ENCODE measurements at places on chromosomes 2 and 18.
A peak's percentile ranks its signal among the peaks of the same experiment; 100 is the strongest.

GRCh38 chr2:239476757-239477585 is 76.2 kb upstream of the HDAC4 start:
- DNase-seq, result no peak

DNA sequence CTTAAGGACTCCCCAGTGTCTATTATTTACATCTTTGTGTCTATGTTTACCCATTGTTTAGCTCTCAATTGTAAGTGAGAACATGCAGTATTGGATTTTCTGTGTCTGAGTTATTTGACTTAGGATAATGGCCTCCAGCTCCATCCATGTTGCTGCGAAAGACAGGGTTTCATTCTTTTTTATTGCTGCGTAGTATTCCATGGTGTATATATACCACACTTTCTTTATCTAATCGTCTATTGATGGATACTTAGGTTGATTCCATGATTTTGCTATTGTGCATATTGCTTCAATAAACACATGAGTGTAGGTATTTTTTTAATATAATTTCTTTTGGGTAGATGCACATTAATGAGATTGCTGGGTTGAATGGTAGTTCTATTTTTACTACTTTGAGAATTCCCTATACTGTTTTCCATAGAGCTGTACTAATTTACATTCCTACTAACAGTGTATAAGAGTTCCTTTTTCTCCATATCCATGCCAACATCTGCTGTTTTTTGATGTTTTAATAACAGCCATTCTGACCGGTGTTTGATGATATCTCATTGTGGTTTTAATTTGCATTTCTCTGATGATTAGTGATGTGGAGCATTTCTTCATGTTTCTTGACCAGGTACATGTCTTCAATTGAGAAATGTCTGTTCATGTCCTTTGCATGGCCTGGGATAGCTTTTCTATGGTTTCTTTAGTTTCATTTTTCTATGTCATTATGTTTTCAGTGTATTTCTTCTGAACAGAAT is 21.8 kb downstream of the MTCL1 start:
- no peak for DNase-seq

DNA sequence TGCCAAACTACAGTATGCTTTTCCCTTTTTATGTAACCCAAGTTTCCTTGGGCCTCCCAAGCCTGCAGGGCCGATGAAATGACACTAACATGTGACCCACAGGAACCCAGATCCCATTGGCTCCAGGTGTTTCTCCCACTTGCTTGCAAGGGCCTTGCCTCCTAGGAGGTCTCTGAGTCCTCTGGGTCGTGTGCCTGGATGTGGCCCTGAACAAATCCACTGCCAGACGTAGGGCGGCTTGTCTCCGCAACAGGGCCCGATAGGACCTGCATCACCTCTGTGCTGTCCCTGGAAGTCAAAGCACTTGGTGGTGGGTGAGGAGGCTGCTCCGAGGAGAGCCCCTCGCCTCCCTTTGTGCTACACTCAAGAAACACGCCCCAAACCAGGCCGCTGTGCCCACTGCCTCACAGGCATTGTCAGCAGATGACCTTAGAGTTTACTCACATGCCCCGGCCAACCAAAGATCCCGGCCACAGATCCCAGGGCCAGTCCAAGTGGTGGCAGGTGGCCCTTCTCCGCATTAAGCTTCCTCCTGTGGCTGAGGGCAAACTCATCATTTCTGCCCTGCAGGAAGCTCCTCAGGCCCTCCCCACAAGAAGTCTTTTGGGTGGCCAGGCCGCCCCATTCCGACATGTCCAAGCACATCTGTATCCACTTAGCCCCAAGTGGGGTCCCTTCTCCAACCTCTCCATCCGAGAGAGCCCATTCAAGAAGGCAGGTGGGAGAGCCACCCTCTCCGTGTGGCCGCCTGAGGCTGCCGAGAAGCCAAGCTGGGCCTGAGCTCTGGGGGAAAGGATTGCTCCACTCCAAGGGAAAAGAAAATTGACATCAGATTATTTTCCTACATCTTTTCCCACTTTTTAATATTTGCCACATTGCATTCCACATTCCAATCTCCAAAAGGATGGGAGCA is 76.7 kb downstream of the GFPT1 start:
- DNase-seq, result no peak

GRCh38 chr2:101111917-101112771 is 39.0 kb downstream of the TBC1D8 start:
- no peak for DNase-seq

DNA sequence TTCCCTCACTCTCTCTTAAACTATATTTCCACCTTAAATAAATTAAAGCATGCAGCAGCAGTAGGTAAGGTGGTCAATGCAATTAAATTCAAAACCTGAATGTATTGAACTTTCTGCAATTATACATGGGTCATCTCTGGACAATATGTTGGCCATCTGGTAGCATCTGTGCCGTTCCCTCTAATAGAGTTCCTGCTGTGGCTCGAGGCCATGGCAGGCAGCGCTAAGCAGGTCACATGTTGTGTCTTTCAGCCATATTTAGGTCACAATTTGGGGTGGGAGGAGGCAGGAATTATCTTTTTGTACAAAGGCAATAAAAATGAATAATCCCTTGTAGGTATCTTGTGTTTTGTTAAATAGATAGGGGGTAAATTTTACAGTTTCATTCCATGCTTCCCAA is 676.2 kb downstream of the ZEB2 start:
- no peak for DNase-seq

DNA sequence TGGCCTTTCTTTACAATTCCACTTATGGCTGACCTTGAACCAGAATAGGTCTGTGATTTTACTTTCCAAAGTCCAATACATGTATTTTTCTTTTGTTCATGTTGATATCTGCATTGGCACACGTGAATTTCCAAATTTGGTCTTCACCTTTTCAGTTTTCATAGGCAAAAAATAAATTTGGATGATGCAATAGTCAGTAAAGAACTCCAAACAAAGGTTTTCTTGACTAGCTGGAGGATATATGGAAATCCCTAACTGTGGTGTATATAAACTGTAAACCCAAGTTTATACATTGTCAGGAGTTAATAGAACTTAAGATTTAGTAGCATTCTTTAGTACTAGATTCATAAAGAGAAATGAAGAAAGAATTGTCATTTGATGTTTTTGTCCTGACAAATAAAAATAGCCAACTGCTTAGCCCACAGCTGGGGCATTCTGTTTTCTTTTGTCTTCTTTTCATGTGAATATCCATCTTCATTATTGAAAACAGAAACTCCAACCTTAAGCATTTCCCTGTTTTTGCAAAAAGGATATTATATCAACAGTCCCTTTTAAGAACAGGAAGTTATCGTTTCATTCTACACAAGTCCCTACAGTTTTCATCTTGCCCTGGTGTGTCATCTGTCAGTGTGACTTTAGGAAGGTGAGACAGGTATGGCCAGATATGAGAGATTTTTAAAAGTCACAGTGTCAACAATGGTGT is 132.9 kb downstream of the BCL2 start:
- DNase-seq, result no peak

DNA sequence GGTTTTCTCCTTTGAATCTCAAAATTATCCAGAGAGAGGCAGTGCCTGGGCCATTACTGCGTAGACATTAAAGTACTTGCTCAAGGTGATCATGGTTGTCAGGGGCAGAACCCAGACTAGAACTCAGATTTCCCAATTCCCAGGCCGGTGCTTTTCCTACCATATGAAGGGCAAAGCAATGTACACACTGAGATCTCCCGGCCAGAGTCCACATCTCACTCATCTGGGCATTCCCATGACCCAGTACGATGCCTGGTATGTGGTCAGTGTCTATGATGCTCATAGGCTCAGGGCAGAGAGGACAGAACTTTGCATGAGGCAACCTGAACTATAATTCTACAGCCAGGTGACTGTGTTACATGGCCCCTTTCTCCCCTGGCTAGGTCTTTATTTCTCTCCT is 531.4 kb downstream of the TDRD15 start:
- DNase-seq, result no peak

GRCh38 chr2:10303694-10304378 is 1.1 kb downstream of the HPCAL1 start:
- no peak for DNase-seq

- no peak for DNase-seq
These were observed 585.7 kb upstream of the GCFC2 start for GRCh38 chr2:76296438-76296837.

DNA sequence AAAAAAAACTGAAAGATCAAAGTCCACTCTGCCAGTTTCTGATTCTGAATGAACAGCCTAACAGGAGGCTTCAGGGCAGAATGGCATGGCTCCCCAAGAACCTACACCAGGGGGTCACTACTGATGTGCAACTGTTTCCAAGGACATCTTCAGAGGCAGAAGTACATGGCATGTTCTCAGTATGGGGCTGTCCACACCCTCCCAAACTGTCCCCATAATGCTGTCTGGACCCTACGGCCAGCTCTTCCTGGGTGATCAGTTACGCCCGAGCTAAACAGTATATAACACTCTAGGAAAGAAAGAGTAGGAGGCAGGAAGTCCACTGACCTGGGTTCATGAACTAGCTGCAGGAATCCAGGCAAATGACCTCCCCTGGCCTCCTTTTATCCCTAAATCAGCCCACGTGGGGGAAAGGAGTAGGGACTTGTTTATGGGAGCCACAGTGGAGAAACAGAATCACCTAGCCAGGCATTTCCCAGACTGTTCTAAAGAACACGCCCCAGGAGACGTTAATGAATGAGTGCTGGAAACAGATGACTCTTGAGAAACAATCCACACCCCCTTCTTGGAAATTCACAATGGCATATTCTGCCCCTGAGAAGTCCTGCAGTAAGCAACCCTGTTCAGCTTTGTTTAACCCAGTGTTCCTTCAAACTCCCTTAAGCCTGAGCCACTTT is 2.5 kb downstream of the TMBIM1 start:
- DNase-seq, result no peak

DNA sequence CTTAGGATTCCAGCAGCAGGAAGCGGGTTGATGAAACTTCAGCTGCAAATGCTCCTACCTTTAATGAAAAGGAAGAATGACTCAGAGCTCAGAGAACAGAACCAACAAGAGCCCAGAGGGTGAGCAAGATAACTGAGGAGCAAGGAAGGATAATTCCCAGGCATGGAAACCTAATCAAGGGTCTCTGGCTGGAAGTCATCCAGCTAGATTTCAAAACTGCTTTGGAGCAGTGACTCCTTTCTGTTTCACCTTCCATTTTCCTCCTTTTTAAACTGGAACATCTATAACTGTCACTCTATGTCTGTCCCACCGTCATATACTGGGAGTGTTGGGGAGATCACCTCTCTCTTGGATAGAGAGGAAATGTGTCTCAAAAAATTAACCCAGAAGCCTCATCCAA is 148.4 kb upstream of the RAB6C start:
- no peak for DNase-seq

- DNase-seq, result no peak
These were observed 16.3 kb upstream of the CDH2 start for GRCh38 chr18:28193177-28193778.

- peak; percentile 41 for DNase-seq
These were observed 24.7 kb upstream of the AGAP1 start for GRCh38 chr2:235468978-235469655.

GRCh38 chr2:67399144-67399543 is 2.0 kb downstream of the ETAA1 start:
- no peak for DNase-seq

DNA sequence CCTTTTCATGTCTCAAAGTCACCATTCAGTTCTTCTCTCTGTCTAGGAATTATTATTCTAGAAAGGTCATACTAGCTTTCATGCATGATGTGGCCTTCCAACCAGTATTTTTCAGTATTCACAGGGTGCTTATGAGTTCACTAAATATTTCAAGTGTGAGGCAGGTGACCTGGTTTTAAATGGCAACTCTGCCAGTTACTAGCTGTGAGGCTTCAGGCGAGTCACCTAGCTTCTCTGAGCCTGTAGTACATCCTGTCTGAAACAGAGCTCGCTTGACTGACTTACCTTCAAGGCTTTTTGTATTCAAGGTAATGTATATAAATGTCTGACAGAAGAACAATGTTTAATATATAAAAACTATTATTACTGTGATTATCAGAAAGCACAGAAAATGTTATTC is 19.4 kb upstream of the ACVR1 start:
- no peak for DNase-seq

- DNase-seq, result no peak
These were observed 426.2 kb downstream of the LRATD1 start for GRCh38 chr2:15058721-15059157.

DNA sequence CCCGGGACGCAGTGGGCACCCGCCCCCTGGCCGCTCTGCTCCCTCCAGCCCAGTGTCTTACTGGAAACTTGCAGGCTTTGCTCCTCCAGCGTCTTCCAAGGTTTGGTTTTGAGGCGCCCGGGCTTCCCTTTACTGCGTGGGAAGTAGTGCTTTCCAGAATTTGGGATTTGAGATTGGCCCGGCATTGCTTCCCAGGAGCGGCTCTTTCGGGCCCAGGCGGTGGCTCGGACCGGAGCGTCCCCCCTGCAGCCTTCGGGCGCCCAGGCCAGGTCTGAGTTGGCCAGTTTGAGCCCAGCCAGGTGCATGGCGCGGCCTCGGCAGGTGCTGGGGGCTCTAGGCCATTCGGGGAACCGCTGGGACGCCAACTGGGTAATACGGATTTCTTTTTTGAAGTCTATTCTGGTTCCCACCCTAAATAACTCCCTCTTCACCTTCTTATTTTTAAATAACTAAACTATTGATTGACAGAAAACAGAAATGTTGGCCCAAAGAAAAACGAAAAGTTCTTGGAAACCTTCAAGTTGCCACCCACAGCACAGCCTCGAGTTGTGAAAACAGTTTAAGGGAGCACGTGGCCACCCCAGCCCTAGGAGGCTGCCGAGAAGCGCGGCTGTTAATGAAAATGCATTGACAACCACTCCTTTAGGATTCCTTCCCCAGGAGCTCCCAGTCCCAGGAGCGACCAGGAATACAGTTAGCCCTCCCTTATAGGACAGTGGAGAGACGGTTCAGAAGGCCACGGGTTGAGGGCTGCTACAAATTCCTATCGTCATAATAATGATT is 766 bp downstream of the SNTG2 start:
- DNase-seq, result no peak

GRCh38 chr2:197947219-197947757 is 142.9 kb downstream of the PLCL1 start:
- DNase-seq, result no peak

GRCh38 chr18:63953811-63954210 is 4.7 kb downstream of the HMSD start:
- no peak for DNase-seq

- no peak for DNase-seq
These were observed 290.7 kb upstream of the DDX18 start for GRCh38 chr2:117523711-117524238.

DNA sequence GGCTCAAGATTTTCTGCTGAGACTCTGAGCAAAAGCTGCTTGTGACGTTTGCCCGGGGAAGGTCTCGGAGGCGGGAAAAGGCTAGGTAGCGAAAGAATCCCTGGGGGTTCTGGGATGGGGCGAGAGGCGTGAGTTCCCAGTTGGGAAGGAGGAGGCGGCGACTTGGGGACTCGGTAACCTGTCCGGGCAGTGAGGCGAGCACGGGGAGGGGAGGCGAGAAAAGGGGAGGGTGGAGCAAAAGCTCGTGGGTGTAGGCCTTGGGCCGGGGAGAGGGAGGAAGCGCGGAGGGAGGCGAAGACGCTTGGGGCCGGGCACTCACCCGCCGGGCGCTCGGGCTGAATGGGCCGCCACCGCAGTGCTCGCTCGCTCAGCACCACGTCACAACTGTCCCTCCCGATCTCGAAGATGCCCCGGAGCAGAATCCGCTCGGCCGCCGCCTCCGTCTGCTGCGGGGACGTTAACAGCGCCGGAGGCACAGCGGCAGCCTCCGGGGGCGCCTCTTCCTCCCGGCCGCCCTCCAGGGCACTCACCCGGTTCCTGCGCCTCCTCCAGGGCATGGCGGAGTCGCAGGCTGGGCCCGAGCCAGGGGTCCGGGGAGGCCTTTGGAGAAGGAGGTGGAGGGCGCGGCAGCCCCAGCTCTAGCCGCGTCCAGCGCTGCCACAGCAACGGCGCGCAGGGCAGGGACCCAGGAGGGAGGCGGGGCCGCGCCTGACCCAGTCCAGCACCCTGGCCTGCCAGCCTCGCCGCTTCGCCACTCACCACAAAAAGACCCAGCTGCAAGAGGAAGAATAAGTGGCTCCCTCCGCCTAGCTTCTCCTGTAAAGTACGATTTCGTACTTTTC is at the start of gene CERKL:
Gene CERKL (minus strand): TSS at position 656 of the 842 bp plus-strand sequence. CDS start 99 bp downstream, at position 557.
- no peak for DNase-seq
